ENCODE measurements at places on chromosomes 1 and 21. TPM values are rescaled to one million over a fixed set of nuclear protein-coding genes. Genes with fewer than 3 reads are reported as not detected.

Gene PLEKHO1
- 52.3 TPM for total RNA-seq

Gene DCST1
- not detected for total RNA-seq

Gene FCER1G
- total RNA-seq, result not detected

Gene AADACL4
- not detected for total RNA-seq

Gene TTC22
- total RNA-seq, result not detected

Gene FCRL1
- total RNA-seq, result not detected

Gene MATN1
- not detected for total RNA-seq

Gene RGS13
- total RNA-seq, result not detected

Gene JAM2
- total RNA-seq, result 2.0 TPM

Gene NID1
- 69.0 TPM for total RNA-seq

Gene OR2L3
- not detected for total RNA-seq

Gene SPATA21
- not detected for total RNA-seq

Gene CYP4X1
- total RNA-seq, result not detected

Gene LCE3D
- not detected for total RNA-seq

Gene PTCH2
- under 0.01 TPM for total RNA-seq

Gene GBP4
- not detected for total RNA-seq

Gene KCNE2
- total RNA-seq, result not detected

Gene E2F2
- 3.3 TPM for total RNA-seq

Gene CD101
- not detected for total RNA-seq

Gene KRTAP7-1
- not detected for total RNA-seq

Gene TCP10L
- total RNA-seq, result not detected

Gene AGBL4
- total RNA-seq, result 0.15 TPM

Gene MAN1C1
- 1.0 TPM for total RNA-seq

Gene KCNK1
- 1.8 TPM for total RNA-seq

Gene LMX1A
- total RNA-seq, result not detected

Gene VWA1
- 7.1 TPM for total RNA-seq

Gene ARMH1
- not detected for total RNA-seq

Gene ATP8B2
- 84.7 TPM for total RNA-seq

Gene RUNX3
- 2.1 TPM for total RNA-seq

Gene GFI1
- 0.15 TPM for total RNA-seq

Gene LDLRAD1
- not detected for total RNA-seq

Gene FCRL6
- total RNA-seq, result not detected

Gene BRINP2
- total RNA-seq, result not detected

Gene SPRR5
- not detected for total RNA-seq

Gene PINK1
- 46.4 TPM for total RNA-seq

Gene RXRG
- total RNA-seq, result not detected

Gene ZNF436
- total RNA-seq, result 5.1 TPM

Gene TCHH
- not detected for total RNA-seq

Gene HMCN1
- 0.15 TPM for total RNA-seq

Gene PRDM16
- total RNA-seq, result 0.45 TPM

Gene PLPP3
- 29.3 TPM for total RNA-seq

Gene SPRR2F
- total RNA-seq, result not detected

Gene TMPRSS2
- not detected for total RNA-seq

Gene CELA3A
- total RNA-seq, result not detected

Gene CD48
- total RNA-seq, result not detected

Gene DMRTA2
- total RNA-seq, result not detected

Gene CRYAA
- not detected for total RNA-seq

Gene IL19
- not detected for total RNA-seq

Gene AMPD1
- total RNA-seq, result not detected

Gene CFAP410
- total RNA-seq, result 13.3 TPM

Gene ZCCHC17
- 43.7 TPM for total RNA-seq

Gene TNFRSF1B
- 11.9 TPM for total RNA-seq

Gene TNFRSF18
- total RNA-seq, result not detected

Gene DPYD
- total RNA-seq, result 15.6 TPM

Gene LCK
- total RNA-seq, result not detected

Gene SH2D2A
- total RNA-seq, result 0.34 TPM

Gene GJA5
- not detected for total RNA-seq
